ENCODE measurements at places on chromosomes 2 and 18.

GRCh38 chr18:74184875-74185274 is 36.6 kb downstream of the TIMM21 start:
- no peak overlapping the region for H3K4me3 ChIP-seq
- no peaks in the 10 kb centered on the region for H3K27me3 ChIP-seq
- no peaks in the 10 kb centered on the region for H3K4me1 ChIP-seq
- H3K27ac ChIP-seq = no peak overlapping the region

GRCh38 chr2:60280238-60280637 is 273.2 kb downstream of the BCL11A start:
- H3K4me3 ChIP-seq = no peak overlapping the region
- no peak for DNase-seq
- H3K36me3 ChIP-seq = no peaks in the 10 kb centered on the region
- H3K27me3 ChIP-seq = no peaks in the 10 kb centered on the region
- no peak overlapping the region for H3K27ac ChIP-seq
- no peaks in the 10 kb centered on the region for H3K4me1 ChIP-seq

GRCh38 chr2:101980368-101980767 is 11.4 kb upstream of the IL1R2 start:
- H3K27me3 ChIP-seq = no peaks in the 10 kb centered on the region
- H3K4me3 ChIP-seq = no peak overlapping the region
- H3K36me3 ChIP-seq = no peaks in the 10 kb centered on the region
- no peak overlapping the region for H3K27ac ChIP-seq
- no peaks in the 10 kb centered on the region for H3K4me1 ChIP-seq
- no peak for DNase-seq

- no peaks in the 10 kb centered on the region for H3K4me1 ChIP-seq
- no peaks in the 10 kb centered on the region for H3K27me3 ChIP-seq
- DNase-seq = no peak
- peaks cover 21% of the 10 kb centered on the region for H3K36me3 ChIP-seq
Observed at GRCh38 chr2:47023332-47023731, 107.7 kb upstream of the MCFD2 start.

DNA sequence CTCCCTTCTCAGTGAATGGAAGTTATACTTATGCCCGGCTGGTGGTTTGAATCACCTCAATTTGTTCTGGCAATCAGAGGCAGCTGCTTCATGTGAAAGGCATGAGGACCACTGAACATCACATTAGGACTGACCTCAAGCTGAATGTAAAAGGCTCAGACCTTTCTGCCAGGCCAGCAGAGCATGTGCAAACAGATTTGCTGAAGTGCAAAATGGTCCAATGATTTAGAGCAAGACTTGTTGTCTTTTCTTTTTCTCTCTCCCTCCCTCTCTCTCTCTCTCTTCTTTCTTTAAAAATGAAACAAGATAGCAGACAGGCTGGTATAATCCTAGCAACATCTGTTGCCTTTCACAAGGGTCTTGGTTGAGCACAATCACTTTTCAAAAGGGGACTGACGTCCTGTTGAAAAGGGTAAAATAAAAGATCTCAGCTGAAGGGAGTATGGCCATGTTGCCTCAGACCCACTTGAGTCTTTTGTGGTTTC is 13.3 kb upstream of the CDH7 start:
- no peaks in the 10 kb centered on the region for H3K36me3 ChIP-seq
- no peak for DNase-seq
- no peaks in the 10 kb centered on the region for H3K4me1 ChIP-seq
- no peak overlapping the region for H3K27ac ChIP-seq
- no peak overlapping the region for H3K4me3 ChIP-seq

DNA sequence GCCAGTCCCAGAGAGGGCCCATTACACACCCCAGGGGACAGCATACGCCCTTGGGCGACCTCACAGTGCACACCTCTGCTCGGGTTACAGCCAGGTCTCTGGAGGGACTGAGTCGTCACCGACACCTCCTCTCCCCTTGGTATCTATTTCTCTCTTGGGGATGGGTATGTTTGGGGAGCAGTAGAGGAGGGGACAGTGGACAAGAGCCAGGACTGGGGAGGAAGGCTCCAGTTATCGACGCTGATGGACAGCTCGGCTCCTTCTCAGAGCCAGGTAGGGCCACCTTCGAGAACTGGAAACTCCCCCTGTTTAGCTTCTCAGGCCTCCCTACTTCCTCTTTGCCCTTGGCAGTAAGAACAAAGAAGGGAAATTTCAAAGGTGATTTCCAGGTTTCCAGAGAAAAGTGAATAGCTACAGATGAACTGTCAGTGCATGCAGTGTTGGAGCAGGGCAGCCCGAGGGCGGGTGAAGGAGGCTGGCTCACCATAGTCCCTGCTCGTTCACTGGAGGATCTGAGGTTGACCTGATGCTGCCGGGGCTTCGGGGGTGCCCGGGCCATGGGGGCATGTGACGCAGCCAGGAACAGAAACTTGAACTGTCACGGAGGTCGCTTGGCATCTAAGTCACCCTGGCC is 4.4 kb upstream of the SEMA4C start:
- no peak for DNase-seq
- no peaks in the 10 kb centered on the region for H3K27me3 ChIP-seq
- no peaks in the 10 kb centered on the region for H3K36me3 ChIP-seq
- H3K4me1 ChIP-seq = peaks cover 44% of the 10 kb centered on the region

GRCh38 chr2:100941646-100942240 is 60.3 kb upstream of the RPL31 start:
- no peak overlapping the region for H3K27ac ChIP-seq
- no peak for DNase-seq
- no peaks in the 10 kb centered on the region for H3K27me3 ChIP-seq
- H3K4me3 ChIP-seq = no peak overlapping the region
- H3K36me3 ChIP-seq = peaks cover 5% of the 10 kb centered on the region
- no peaks in the 10 kb centered on the region for H3K4me1 ChIP-seq

- no peaks in the 10 kb centered on the region for H3K4me1 ChIP-seq
- H3K4me3 ChIP-seq = no peak overlapping the region
- H3K36me3 ChIP-seq = no peaks in the 10 kb centered on the region
- DNase-seq = no peak
Observed at GRCh38 chr2:205767617-205768016, 85.3 kb downstream of the NRP2 start.

DNA sequence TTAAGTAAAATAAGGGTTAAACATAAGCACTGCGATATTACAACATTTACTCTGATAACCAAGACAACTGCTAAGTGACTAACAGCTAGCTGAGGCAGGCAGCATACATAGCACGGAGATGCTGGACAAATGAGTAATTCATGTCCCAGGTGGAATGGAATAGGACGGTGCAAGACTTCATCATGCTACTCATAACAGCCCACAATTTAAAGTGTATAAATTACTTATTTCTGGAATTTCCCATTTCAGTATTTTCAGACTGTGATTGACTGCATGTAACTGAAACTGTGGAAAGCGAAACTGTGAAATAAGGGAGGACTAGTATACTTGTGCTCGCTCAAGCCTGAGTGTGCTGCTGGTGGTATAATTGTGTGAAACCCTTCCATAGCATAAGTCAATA is 12.9 kb downstream of the IER3IP1 start:
- H3K36me3 ChIP-seq = no peaks in the 10 kb centered on the region
- H3K4me3 ChIP-seq = no peak overlapping the region
- H3K27me3 ChIP-seq = no peaks in the 10 kb centered on the region

- H3K4me1 ChIP-seq = peaks cover 6% of the 10 kb centered on the region
- H3K36me3 ChIP-seq = no peaks in the 10 kb centered on the region
- DNase-seq = no peak
Observed at GRCh38 chr2:64189586-64189985, 45.4 kb upstream of the PELI1 start.

- no peak overlapping the region for H3K4me3 ChIP-seq
- DNase-seq = no peak
- H3K4me1 ChIP-seq = no peaks in the 10 kb centered on the region
- H3K27me3 ChIP-seq = no peaks in the 10 kb centered on the region
- no peaks in the 10 kb centered on the region for H3K36me3 ChIP-seq
Observed at GRCh38 chr2:168658706-168659105, 143.7 kb upstream of the NOSTRIN start.

GRCh38 chr18:65753520-65753919 is 2.7 kb downstream of the CDH7 start:
- DNase-seq = no peak
- H3K36me3 ChIP-seq = no peaks in the 10 kb centered on the region

- DNase-seq = no peak
- H3K36me3 ChIP-seq = no peaks in the 10 kb centered on the region
- H3K27me3 ChIP-seq = no peaks in the 10 kb centered on the region
- no peaks in the 10 kb centered on the region for H3K4me1 ChIP-seq
- H3K27ac ChIP-seq = no peak overlapping the region
Observed at GRCh38 chr2:15845737-15846405, 94.5 kb upstream of the MYCN start.

GRCh38 chr18:21918693-21919092 is 178.1 kb downstream of the MIB1 start:
- H3K27me3 ChIP-seq = no peaks in the 10 kb centered on the region
- no peak overlapping the region for H3K4me3 ChIP-seq
- no peak overlapping the region for H3K27ac ChIP-seq
- H3K36me3 ChIP-seq = no peaks in the 10 kb centered on the region
- H3K4me1 ChIP-seq = no peaks in the 10 kb centered on the region

- no peak overlapping the region for H3K27ac ChIP-seq
- H3K4me3 ChIP-seq = no peak overlapping the region
- H3K36me3 ChIP-seq = no peaks in the 10 kb centered on the region
- DNase-seq = no peak
- H3K27me3 ChIP-seq = no peaks in the 10 kb centered on the region
- no peaks in the 10 kb centered on the region for H3K4me1 ChIP-seq
Observed at GRCh38 chr18:8366656-8367055, 242.6 kb upstream of the RAB12 start.

GRCh38 chr2:241148239-241148638 is 1.0 kb downstream of the PASK start:
- peaks cover 25% of the 10 kb centered on the region for H3K4me1 ChIP-seq
- no peak overlapping the region for H3K27ac ChIP-seq
- no peaks in the 10 kb centered on the region for H3K27me3 ChIP-seq
- H3K36me3 ChIP-seq = peaks cover 4% of the 10 kb centered on the region
- no peak for DNase-seq
- peak overlapping the region; percentile 89 for H3K4me3 ChIP-seq

DNA sequence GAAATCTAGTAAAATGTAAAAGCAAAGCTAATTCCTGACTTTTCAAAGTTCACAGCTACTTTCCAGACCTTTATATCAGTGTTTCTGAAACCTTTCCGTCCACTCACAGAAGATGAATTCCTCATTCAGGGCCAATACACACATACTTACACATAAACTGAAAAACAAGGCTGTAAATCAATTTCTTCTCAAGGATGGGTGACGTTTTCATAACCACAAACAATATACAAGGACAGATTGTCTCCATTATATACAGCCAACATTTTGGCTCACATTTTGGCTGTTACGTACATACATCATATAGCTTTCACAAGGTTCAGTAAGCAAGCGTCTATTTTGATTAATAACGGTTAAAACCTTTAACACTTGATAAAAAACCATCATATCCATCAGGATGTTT is 1.4 kb downstream of the RPRD1A start:
- H3K27ac ChIP-seq = no peak overlapping the region
- no peaks in the 10 kb centered on the region for H3K36me3 ChIP-seq
- no peak for DNase-seq
- no peaks in the 10 kb centered on the region for H3K27me3 ChIP-seq

DNA sequence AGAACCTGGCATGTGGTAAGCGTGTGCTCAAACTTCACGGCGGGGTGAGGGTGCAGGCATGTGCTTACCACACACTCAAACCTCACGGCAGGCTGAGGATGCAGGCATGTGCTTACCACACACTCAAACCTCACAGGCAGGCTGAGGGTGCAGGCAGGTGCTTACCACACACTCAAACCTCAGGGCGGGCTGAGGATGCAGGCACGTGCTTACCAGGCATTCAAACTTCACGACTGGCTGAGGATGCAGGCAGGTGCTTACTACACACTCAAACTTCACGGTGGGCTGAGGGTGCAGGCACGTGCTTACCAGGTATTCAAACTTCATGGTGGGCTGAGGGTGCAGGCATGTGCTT is 105.0 kb upstream of the ALKAL2 start:
- DNase-seq = no peak
- H3K27me3 ChIP-seq = no peaks in the 10 kb centered on the region

- DNase-seq = no peak
- no peaks in the 10 kb centered on the region for H3K4me1 ChIP-seq
- H3K4me3 ChIP-seq = no peak overlapping the region
- H3K36me3 ChIP-seq = no peaks in the 10 kb centered on the region
- H3K27me3 ChIP-seq = no peaks in the 10 kb centered on the region
- H3K27ac ChIP-seq = no peak overlapping the region
Observed at GRCh38 chr18:22275706-22276333, 106.4 kb downstream of the GATA6 start.

DNA sequence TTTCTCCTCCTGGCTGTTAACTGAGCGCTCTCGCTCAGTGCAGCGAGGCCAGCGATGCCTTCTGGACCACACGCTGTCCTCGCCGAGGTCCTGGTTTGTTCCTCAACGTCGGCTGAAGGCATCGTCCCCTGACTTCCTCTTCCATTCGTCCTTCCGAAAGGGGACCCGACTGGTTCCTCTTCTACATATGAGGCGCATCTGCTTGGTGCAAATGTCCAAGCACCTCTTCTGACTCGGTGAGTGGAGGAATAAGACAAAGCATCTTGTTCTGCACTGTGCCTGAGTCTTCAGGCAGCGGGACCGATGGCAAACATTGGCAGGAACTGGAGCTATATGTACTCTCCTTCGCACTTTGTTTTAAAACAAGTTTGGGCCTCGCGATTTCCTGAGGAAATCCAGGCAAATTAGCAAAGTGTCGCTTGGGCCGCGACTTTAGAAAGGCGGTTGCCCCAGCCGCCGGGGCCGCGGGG is 621 bp upstream of the KCNS3 start:
- no peak for DNase-seq
- peak overlapping the region; percentile 85 for H3K4me3 ChIP-seq
- H3K36me3 ChIP-seq = no peaks in the 10 kb centered on the region
- H3K4me1 ChIP-seq = peaks cover 28% of the 10 kb centered on the region

DNA sequence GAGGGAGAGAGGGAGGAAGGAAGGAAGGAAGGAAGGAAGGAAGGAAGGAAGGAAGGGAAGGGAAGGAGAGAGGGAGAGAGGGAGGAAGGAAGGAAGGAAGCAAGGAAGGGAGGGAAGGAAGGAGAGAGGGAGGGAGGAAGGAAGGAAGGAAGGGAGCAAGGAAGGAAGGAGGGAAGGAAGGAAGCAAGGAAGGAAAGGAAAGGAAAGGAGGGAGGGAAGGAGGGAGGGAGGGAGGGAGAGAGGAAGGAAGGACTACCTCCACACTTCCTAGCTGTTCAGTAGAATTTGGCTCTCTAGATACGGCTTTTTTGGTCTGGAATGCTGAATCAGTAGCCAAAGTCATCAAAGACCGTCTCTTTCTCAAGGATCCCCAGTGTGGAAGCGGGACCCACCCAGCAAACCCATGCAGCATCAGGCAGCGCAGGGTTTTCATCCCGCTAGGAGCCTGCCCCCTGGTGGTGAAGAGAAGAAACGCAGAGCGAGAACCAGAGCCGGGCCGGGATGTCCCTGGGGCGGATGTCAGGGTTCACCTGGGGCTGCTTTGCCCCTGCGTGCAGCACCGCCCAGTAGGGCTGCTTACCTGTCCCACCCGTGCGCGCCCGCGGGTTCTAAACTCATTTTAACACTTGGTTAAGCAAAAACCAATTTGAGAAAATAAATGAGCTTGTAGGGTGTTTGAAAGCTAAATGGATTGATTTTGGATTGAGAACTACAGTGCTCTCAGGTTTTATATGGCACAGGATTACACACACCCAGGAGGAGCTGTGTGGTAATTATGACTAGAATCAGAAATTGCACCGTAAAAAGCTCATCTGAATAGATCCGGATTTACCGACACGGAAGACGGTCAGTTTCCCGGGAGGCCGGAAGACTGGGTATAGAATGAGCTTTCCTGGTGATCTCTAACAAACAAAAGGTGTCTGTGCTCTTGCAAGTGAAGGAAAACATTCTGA is 48.1 kb upstream of the ARL4C start:
- no peaks in the 10 kb centered on the region for H3K36me3 ChIP-seq
- H3K27ac ChIP-seq = no peak overlapping the region
- peaks cover 7% of the 10 kb centered on the region for H3K4me1 ChIP-seq
- DNase-seq = peak; percentile 49
- H3K27me3 ChIP-seq = no peaks in the 10 kb centered on the region
- H3K4me3 ChIP-seq = no peak overlapping the region
